Activated gamma-delta T cell treated with anti-CD3 and anti-CD28 coated beads, Interleukin-2, amount 50 U/mL, for 16 hours (primary cell): ENCODE measurements at places on chromosomes 12 and 14.

DNA sequence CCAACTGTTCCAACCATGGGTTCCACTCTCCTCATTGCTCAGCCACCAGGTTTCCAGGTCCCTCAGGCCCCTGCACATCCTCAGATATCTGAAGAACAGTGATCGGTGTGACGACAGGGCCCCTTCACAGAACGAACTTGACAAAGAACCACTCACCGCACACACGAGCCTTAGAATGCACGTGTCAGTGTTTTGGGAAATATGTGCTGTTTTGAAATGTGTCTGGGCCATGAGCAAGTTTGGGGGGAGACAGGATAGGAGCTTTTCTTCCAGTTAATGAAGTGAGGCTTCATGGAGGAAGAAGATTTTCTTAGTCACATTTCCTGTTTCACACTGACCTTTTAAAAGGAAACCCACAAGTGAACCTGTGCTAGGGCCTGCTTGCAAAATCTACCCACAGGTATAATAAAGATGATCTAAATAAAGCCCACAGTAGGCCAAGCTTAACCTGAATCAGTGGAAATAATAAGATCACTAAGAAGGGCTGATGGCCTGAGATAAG, 58.6 kb downstream of the ZFP36L1 start:
- DNase-seq: peak; percentile 43

DNA sequence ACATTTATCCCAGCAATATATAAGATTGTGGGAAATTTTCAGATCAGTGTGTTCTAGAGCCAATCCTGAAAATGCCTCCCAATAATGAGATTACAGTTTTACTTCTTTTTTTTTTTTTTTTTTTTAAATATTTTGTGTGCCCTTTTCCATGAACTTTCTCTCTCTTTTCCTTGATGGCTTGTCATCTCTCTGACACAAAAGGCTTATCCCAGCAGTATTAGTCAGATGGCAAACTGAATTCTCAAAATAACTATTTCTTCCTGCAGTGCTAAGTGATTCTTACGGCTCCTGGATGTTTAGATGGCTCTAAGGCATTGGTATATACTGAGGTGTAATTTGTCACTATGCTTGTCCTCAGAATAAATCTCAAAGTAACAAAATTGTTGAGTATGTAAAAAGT, 86.7 kb downstream of the LRP6 start:
- DNase-seq: no peak

- DNase-seq: no peak
Measured at GRCh38 chr14:88998027-88998426, 173.6 kb downstream of the TTC8 start.

DNA sequence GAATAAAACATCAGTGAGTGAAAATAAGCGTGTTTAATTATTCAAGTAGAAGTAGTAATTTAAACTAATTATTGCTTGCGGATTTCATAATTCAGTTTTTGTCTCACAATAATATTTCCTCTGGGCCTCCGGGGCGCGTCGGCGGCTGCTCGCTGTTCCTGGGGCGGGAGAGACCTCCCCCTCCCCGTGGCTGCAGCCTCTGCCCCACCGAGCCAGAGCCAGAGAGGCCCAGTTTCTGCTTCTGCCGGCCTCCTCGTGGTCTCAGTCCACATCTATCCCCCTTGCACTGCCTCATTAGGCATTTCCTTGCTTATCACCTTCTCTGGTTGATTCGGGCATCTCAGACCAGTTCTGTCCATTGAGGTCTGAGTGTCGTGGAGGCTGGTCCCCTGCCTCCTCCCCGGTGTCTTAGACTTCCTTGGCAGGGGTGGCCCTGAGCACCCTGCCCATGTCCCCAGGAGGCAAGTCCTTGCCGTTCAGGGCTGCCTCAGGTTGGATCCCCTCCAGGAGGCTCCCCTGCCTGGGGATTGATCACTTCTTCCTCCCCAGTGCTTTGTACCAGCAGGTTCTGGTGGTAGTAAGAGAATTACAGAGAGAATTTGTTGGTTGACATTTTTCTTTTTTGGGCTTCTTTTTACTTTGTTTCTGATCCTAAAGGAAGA, 78.0 kb downstream of the SLC25A47 start:
- no peak for DNase-seq

GRCh38 chr14:31326111-31326510, 94.2 kb downstream of the HEATR5A start:
- DNase-seq: no peak

DNA sequence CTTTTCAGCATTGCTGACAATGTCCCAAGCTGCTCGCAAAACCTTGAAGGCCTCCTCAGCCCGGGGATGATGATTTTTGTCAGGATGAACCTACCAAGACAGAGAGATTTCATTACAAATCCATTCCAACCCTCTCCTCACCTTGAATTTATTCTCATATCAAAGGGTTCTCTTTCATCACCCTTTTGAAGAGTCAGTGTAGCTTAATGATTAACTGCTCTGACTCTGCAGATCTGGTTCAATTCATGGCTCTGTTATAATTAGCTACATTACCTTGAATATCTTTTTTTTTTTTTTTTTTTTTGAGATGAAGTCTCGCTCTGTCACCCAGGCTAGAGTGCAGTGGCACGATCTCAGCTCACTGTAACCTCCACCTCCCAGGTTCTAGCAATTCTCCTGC, 5.6 kb downstream of the ORMDL2 start:
- DNase-seq: no peak

GRCh38 chr14:36818794-36819384, 157.2 kb downstream of the PAX9 start:
- DNase-seq: no peak

- DNase-seq: no peak
Measured at GRCh38 chr12:63846238-63846967, 1.9 kb downstream of the SRGAP1 start.

DNA sequence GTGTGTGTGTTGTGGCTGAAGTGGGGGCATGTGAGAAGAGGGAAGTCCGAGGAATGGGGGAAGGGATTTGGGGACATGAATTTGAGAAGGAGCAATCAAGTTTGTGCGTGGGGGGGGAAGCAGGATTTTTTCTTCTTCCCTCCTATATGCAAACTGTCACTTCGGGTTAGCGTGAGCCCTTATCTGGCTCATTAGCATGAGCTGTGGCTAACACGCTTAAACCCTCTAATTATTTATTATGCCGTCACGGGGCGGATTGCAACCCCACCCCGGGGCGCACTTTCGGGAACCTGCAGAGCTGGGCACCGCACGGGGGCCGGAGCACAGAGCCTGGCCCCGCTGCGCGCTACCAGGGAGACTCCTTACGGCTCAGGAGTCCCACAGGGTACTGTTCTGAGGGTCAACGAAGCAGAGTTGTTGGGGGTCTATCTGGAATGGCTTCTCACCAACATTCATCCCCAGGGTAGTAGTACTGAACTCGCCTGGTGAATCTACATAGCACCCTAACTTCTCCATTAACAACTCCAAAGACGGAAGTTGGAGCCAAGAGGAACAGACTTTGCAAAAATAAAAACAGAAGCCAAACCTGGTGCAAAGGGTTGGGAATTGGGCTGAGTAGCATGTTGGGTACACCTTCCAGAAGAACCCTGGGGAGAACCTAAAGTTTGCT, 6.4 kb upstream of the ASCL1 start:
- DNase-seq: no peak

DNA sequence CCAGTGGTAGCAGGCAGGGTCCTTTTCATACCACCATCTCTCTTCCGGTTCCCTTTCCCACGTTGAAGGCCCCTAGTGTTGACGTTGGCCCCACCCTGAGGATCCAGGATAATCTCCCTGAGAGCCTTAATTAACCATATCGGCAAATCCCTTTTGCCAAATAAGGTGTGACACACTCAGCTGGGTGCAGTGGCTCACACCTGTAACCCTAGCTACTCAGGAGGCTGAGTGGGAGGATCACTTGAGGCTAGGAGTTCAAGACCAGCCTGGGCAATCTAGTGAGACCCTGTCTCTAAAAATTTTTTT, 2.8 kb upstream of the TMEM119 start:
- no peak for DNase-seq

DNA sequence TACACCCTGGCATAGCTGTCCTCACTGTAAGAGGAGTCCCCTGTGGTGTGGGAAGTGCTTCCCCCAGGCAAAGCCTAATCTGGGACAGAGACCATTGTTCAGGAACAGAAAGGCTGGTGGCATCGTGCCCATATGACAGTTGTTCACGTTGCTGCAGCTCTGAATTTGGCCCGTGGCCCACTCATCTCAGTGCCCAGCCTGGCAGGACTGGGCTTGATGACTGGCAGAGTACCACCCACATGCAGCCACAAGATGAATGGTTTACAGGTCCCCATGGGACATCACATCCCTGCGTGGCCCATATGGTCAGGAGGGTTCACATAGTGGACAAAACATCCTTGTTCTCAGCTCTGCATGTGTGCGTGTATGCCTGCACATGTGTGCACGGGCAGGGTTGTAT, 17.5 kb downstream of the IQSEC3 start:
- DNase-seq: no peak

DNA sequence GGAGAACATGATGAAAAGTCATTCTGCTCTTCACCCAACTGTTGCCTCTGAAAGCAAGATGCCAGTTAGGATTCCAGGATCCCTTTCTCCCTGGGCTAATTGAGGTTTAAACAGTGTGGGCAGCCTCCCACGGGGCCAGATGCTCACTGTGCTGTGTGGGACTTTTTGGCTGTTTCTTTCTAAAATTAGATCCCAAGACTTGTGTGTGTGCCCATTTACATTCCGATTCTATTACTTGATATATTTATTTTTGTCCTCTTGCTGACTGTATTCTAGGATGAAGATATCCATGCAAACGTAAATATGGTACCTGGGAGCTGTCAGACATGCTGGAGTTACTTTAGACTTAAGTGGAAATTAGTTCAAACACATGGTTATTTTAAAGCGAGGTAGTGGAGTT, 6.2 kb downstream of the IFT43 start:
- DNase-seq: no peak

DNA sequence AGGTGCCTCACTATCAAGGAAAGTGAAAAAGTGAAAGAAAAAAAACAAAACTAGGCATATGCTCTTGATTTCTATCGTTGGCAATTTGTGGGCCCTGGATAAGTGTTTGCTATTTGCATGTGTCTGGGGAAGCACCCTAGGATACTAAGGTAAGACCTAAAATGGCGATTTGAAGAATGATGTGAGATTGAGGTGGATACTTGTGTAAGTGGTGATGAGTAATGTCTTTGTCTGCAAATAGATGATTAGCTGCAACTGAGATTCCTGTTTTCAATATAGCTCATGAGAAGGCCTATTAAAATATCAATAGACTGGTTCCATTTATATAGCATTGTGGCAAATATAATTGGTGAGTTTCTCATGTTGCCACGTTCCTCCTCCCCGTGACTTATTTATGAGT, 261.7 kb downstream of the NEDD1 start:
- DNase-seq: no peak

DNA sequence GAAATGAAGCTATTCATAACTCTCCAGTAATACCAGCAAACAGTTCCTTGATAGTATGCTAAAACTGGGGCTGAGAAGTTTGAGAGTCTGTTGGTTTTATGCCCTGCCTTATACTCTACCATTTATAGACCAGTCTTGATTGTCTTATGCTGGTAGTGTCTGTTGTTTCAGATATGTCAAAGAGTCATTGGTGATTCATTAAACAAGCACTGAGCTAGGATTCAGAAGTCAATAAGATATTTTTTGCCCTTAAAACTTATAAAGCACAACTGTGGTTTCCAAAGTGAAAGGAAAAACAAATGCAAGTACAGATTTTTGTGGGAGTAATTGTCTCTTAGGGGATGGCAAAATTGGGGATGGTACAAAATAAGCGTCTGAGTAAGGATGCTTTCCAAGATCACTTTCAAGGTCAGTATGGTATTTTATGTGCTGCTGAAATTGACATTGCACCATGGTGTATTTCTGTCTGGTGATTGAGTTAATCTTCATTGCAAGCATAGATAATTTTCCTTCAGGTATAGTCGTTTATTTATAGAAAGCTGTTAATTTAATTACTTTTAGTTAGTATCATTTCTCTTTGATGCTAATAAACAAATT, 289.5 kb upstream of the E2F7 start:
- DNase-seq: no peak

DNA sequence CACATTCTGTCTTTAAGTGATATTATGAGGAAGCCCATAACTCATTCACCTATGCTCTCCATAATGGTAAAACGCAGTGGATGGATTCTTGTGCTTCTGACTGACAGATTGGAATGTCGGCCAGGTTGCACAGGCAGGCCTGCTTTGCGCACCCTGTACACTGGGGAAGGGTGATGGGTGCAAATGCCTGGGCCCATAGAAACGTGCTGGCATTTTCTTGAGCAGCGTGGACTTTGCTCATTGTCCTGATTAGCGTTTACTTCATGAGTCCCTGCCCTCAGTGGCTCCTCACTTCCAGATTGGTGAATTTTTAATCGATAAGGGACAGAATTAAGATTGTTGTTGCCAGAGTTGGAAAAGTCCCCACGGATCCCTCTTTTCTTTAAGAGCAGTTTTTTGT, 80.9 kb upstream of the TRAF3 start:
- no peak for DNase-seq

DNA sequence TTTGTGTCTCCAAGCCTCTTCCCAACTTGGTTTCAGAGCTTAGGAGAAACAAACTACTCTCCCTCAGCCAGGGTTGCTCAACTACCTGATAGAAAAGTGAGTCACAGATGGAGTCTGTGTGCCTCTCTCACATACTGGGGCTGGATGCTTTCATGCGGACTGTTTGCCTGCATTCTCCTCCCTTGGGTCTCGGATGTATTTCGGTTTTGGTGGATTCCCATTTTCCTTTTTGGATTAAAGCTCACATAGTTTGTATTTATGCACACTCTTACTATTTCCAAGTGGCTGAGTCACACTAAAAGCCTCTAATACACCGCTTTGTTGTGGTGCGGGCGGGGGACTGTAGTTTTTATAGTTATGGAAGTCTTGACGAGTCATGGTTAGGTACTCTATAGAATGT, 505.4 kb downstream of the LRFN5 start:
- DNase-seq: no peak

- no peak for DNase-seq
Measured at GRCh38 chr12:50514526-50515276, 9.9 kb downstream of the DIP2B start.

GRCh38 chr12:91877022-91877421, 268.6 kb downstream of the BTG1 start:
- peak; percentile 79 for DNase-seq

GRCh38 chr14:67567654-67568053, 32.4 kb downstream of the PIGH start:
- no peak for DNase-seq

- DNase-seq: no peak
Measured at GRCh38 chr12:120119271-120119973, 2.9 kb upstream of the RAB35 start.

DNA sequence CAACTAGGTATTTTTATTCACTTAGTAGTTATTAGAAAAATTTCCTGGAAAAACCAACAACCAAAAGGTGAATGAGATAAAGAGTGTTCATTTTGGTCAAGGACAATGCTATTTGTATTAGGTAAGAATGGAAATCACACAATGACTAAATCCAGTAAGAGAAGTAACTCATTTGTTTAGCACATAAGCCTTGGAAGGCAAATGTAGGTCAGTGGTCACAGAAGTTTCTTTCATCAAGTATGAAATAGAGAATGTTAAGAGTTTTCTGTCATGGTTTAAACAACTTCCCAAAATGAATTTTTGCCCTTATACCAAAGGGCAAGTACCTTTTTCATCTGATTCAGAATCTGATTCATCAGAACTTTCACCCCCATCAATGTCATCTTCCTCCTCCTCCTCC, 101.7 kb downstream of the KIF21A start:
- no peak for DNase-seq

GRCh38 chr12:61998791-61999190, 261.4 kb upstream of the USP15 start:
- DNase-seq: no peak
